Natural killer cell (primary cell): ENCODE measurements at places on chromosomes 7 and 10. TPM values are rescaled to one million over a fixed set of nuclear protein-coding genes. Genes with fewer than 3 reads are reported as not detected.

The AKR1C4 gene
- total RNA-seq, result not detected

The CDH23 gene
- total RNA-seq, result 6.0 TPM

GRCh38 chr10:127983344-127984100 is 76.6 kb downstream of the PTPRE start:
- no peak for DNase-seq
- H3K4me3 ChIP-seq, result no peak overlapping the region
- H3K4me1 ChIP-seq, result peaks cover 1% of the 10 kb centered on the region
- H3K27me3 ChIP-seq, result no peaks in the 10 kb centered on the region
- H3K27ac ChIP-seq, result no peak overlapping the region

DNA sequence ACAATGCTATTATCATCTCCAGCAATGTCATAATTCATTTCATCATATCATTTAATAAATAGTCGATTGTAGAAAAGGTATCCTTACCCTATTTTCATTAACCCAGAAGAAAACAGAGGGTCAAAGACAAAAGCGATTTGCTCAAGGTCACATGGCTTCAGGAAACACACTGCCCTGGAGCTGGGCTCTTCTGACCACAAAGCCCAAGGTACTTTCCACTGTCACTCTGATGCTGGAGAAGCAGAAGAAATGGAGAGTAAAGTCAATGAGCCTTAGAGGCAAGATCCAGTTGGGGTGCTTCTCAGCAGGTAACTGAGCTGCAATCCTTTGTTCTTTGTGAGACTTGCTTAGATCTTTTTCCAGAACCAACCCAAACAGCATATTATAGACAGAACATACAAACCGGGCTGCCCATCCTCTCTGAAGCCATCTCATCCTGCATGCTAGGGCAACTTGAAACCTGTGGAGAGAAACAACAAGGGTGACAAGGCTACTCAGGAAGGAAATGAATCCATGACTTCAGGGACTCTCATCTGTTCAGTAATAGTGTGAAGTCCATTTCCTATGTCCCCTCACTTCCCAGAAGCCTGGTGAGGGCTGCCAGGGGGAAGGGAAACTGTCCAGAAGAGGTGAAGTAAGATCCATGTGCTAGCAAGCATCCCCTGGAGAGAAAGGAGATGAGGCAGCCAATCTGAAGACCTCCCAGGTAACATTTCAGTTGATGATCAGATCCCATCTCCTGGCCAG is 148.6 kb upstream of the SVIL start:
- no peaks in the 10 kb centered on the region for H3K27me3 ChIP-seq
- no peak overlapping the region for H3K4me3 ChIP-seq
- no peak overlapping the region for H3K27ac ChIP-seq
- no peaks in the 10 kb centered on the region for H3K4me1 ChIP-seq
- H3K36me3 ChIP-seq, result no peaks in the 10 kb centered on the region

DNA sequence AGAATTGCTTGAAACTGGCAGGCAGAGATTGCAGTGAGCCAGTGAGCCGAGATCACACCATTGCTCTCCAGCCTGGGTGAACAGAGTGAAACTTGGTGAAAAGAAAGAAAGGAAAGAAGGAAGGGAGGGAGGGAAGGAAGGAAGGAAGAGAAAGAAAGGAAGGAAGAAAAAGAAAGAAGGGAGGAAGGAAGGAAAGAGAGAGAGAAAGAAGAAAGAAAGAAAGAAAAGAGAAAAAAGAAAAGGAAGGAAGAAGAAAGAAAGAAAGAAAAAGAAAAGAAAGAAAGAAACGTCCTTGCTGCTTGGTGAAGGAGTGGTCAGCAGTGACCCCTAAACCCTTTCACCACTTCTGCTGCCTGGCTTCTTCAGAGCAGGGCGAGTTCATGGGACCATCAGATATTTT is 147.1 kb upstream of the MYO3A start:
- H3K4me1 ChIP-seq, result no peaks in the 10 kb centered on the region
- H3K4me3 ChIP-seq, result no peak overlapping the region
- no peak for DNase-seq
- no peak overlapping the region for H3K27ac ChIP-seq

GRCh38 chr10:46310851-46311250 is 24.1 kb downstream of the ANTXRL start:
- H3K4me3 ChIP-seq, result no peak overlapping the region
- no peaks in the 10 kb centered on the region for H3K36me3 ChIP-seq
- H3K27ac ChIP-seq, result no peak overlapping the region
- DNase-seq, result no peak
- no peaks in the 10 kb centered on the region for H3K4me1 ChIP-seq
